HFF-Myc (cell line): ENCODE measurements at places on chromosomes 11 and 22.

- no peak for DNase-seq
Measured at GRCh38 chr11:1109101-1109917, 34.6 kb downstream of the MUC2 start.

GRCh38 chr22:47155912-47156311, 393.5 kb downstream of the TBC1D22A start:
- DNase-seq = no peak

- DNase-seq = no peak
Measured at GRCh38 chr11:80529726-80530125, 1088.9 kb upstream of the TENM4 start.

DNA sequence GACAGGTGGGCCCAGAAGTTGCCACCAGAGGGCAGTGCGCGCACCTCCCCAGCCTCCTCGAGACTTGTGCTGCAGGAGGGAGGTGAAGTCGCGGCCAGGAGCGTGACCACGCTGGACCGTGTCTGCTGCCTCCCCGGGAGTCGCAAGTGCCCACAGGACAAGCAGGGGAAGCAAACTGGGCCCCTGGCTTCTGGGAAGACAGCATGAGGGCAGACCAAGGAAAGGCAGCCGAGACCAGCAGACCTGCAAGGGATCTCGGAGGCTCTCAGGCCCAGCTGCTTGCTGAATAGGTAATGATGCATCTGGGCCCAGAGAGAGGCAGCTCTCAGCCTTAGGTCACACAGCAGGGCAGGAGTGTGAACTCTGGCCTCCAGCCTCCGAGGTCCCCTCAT, 17.0 kb upstream of the IL2RB start:
- no peak for DNase-seq

GRCh38 chr11:33912405-33913361, 20.8 kb upstream of the LMO2 start:
- DNase-seq = peak; percentile 66

DNA sequence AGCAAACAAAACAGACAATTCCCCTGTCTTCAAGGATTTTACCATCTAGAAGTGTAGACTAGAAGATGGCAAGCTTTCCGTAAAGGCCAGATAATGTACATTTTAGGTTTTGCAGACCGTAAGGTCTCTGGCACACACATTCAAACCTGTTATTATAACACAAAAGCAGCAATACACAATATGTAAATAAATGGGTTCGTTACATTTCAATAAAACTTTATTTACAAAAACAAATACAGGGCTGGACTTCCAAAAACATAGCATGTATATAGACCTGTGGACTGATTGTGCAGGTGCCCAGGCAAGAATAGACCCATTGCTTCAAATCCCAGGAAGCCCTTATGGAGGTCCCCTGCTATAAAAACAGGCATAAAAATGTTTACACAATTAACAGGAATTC, 27.1 kb upstream of the MS4A6A start:
- no peak for DNase-seq

- no peak for DNase-seq
Measured at GRCh38 chr11:69080257-69080995, 31.7 kb downstream of the TPCN2 start.

DNA sequence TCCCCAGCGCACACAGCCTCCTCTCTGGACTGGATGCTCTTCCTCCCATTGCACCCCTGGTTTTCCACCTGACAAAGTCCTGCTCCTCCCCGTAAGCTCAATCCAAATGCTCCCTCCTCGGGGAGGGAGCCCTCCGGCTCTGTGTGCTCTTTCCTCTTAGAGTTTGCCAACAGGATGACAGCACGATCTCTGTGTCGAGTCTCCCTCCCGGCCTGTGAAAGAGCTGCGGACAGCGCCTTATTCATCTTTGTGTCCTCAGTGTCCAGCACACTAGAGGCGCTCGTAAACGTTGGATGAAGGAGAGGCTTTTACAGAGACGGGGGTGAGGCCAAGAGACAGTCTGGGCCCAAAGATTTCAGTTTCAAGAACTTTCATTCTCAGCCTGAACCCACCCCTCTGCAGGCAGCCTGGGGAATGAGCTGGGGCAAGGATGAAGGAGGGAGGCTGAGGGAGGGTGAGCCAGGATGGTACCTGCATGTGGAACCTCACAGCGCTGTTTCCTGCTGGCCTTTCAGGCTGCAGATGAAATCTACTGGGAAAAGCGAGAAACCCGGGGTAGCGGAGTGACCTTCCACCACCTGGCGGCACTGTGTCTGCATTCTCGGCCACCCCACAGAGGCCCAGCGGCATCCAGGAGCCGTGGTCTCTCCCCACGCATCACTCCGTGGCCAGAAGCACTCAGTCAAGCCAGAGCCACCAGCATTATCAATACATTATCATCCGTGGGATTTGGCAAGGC, 8.5 kb upstream of the TMPRSS4 start:
- DNase-seq = no peak

DNA sequence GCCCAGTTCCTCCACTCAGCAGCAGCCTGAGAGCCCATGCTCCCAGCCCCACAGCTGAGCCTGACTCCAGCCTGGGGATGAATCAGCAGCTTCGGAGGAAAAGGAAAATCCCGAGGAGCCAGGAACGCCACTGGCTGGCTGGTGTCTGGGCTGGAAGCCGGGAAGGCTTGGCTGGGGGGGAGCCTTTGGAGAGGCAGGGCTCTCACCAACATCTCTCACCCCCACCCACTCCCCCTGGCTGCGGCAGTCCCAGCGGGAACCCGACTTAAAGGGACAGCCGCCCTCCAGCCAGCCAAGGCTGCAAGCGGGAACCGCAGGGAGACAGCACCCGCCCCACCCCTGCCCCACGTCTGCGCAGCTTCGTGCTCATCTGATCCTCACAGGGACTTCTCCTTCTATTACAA, 28.4 kb downstream of the KIAA0930 start:
- peak; percentile 88 for DNase-seq

GRCh38 chr11:86617502-86617901, 54.9 kb downstream of the ME3 start:
- no peak for DNase-seq

GRCh38 chr22:45603619-45604018, 68.0 kb upstream of the ATXN10 start:
- DNase-seq = no peak

- no peak for DNase-seq
Measured at GRCh38 chr11:117669616-117670015, 127.4 kb downstream of the DSCAML1 start.

DNA sequence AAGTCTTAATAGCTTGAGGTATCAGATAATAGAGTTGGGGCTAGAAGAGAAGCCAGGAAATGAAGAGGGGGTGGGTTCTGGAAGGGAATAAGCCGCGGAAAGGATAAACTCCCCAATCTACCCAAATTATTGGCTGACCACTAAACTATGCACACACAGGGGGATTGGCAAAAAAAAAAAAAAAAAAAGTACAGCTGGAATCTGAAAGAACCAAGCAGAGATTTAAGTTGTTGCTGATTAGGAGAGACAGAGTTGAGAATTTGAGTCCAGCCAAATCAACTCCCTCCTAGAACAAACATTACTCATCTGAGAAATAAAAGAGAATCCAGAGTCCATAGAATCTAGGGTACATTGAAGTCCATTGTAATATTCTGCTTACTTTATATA, 134.9 kb downstream of the CCDC81 start:
- DNase-seq = no peak

- DNase-seq = no peak
Measured at GRCh38 chr11:101264306-101264705, 134.7 kb upstream of the PGR start.

DNA sequence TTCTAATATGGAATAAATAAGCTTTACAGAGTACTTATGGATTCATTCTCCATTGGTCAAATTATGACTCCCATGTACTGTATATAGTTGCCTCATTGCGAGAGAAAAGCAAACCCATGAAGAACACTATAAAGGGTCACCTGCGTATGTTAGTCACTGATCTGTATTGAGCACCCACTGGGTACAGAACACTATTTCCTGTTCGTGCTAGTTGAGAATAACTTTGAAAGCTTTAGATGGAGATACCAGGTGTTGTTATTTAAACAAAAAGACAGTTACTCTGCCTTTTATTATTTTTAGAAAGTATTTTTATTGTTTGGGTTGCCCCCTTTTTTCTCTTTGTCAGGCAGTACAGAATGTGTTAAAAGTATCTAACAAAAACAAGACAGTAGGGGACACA, 79.9 kb downstream of the DEUP1 start:
- DNase-seq = no peak

DNA sequence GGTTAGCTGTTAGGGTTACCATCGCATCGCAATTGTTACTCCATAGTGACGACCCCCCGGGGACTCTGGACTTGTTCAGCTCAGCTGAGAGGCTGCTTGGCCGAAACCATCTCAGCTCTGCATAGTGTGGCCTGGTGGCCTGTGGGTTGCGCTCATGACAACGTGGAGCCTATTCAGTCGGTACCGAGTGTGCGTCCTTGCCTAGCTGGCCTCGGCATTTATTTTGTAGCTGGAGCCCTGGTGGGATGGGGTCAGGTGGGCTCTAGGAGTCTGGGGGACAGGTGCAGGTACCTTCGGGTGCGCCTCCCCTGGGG, 13.5 kb downstream of the LRP5 start:
- no peak for DNase-seq

DNA sequence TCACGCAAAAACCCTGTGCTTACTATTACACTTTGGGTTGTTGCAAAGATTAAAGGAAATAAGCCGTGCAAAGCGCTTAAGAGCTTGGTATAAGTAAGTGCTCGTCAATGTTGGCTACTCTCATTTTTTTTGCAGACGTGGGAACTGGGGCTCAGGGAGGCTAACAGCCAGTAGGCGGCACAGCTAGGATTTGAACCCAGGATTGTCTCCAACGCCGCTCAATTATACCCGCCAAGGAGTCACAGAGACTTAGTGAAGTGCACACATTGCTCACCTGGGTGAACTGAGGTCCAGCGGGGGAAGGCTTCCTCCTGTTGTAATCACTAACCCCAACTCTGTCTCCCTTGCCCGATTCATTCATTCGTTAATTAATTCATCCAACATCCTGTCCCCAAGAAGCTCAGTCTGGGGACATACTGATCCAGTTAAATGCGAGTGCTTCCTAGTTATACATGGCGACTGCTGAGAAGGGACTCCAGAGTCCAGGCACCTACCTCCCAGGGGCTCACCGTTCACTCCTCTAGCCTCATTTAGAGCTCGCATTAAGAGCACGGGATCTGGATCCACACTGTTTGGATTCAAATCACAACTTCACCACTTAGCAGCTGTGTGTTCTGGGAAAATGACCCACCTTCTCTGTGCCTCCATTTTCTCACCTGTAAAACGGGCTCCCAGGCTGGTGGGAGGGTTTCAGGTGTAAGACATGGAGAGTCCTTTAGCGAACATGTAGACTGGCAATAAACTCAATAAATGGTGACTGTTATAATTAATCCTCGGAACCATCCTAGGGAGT, 838 bp upstream of the MTFP1 start:
- DNase-seq = no peak

- DNase-seq = no peak
Measured at GRCh38 chr11:31764766-31765165, 46.4 kb downstream of the PAX6 start.

GRCh38 chr11:104104664-104105063, 59.3 kb downstream of the PDGFD start:
- DNase-seq = no peak

- no peak for DNase-seq
Measured at GRCh38 chr22:38021206-38021605, 36.0 kb upstream of the PICK1 start.

DNA sequence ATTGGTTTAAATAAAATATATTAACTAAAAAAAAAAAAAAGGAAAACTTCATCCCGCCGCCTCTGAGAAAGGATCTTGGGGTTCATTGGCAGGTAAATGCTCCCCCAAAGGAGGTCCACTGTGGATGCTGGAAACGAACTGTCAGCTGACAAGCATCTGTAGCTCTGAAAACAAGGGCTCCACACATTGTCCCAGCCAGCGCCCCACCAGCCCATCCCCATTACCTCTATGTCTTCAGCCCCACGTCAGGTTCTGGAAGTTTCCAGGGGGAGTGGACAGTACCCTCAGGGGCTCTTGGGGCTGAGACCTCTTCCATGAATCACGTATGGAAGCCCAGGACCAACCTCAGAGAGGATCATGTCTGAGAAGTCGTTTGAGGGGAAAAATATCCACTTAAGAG, 66.4 kb upstream of the WNT7B start:
- DNase-seq = no peak

DNA sequence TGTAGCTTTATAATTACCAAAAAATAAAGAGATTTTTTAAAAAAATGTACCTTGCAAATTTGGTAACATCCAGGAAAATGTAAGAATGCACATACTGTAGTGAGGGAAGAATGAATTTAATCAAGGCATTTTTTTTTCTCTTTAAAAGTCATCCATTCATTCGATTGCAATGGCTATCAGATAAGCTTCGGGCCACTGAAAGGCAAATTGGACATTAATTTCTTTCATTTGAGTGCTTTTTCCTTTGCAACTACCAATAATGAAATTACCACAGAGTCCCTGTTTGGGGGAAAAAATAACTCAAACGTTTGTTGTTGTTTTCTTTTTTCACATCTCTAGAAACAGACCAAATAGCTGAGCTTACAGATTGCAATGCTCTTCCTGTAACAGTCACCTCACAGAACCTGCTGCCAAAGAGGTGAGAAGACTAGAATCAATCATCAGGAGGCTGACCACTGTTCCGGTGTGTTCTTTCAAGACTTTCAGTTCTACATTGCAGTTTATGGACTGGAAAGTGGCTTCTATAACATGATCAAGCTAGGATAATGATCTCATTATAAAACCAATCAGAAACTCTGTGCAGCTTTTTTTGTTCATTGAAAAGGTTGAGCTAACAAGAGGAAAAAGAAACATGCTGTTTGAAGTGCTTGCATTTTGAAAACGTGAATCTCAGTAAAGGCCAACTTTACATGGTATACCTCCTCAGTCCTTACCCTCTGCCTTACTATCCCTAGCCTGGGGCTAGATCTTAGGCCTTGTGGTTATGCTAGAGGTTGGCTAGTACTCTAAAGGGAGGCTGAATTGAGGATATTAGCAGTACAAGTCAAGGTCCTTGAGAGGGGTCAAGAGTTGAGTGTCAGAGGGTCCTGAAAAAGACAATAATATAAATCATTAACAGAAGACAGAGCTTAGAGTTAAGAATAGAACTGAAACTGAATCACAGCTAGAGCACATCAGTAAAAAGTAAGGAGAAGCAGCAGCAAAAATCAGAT, 1276.1 kb downstream of the LRRC4C start:
- no peak for DNase-seq

- no peak for DNase-seq
Measured at GRCh38 chr11:44811841-44812448, 85.2 kb downstream of the TSPAN18 start.
